Central memory CD8-positive, alpha-beta T cell (primary cell): ENCODE measurements at places on chromosomes 4 and X.

- no peak for DNase-seq
Observed at GRCh38 chr4:125704726-125705125, 390.0 kb downstream of the FAT4 start.

DNA sequence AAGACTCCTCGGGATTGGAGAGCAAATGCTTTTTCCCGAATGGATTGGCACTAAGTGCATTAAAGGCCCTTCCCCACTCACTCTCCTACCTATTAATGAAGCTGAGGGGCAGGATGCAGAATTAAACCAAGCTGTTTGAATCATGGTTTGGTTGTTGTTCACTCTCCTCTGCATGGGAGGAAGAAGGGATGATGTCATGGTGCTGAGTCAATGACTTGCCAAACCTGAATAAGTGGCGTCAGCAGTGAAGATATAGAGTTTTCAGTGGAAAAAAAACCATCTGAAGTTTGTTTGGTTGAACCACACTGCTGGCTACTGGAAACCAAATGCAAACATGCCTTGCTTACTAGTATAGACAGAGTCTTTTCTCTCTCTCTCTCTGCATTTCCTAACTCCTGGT lies 19.8 kb upstream of the ZXDA start:
- no peak for DNase-seq

DNA sequence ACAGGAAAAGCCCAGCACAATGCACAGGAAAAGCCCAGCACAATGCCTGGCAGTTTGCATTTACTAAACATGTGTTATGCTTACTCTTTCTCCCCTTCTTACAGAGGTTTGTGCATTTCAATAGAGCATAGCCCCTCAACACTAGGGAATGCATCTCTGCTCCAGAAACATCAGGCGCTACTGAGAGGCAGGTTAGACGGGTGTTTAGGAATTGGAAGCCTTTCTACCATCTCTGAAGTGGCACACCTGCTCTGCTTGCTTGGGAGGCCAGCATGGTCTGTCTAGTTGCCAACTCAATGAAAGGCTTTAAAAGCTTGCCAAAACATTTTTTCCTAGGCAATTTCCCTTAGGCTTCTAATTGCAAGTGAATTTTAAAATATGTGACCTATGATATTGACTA lies 55.7 kb downstream of the GRID2 start:
- DNase-seq, result no peak

DNA sequence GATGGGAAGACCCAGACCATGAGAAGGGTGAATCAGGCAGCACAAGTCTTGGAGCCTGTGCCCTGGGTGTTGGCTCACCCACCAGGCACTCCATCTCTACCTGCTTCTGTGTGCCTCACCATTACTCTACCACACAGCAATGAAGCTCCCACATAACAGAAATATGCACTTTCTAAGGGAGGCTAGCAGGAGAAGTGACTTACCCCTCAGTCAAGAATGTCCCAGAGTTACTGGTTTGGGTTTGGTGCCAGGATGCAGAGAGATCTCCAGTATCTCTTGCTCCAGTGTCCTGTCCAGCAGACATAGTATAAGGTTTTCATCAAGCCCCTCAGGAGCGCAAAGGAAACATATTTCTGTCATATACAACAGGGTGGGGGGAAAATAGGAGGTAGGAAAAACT lies 11.3 kb upstream of the RAB40A start:
- no peak for DNase-seq

DNA sequence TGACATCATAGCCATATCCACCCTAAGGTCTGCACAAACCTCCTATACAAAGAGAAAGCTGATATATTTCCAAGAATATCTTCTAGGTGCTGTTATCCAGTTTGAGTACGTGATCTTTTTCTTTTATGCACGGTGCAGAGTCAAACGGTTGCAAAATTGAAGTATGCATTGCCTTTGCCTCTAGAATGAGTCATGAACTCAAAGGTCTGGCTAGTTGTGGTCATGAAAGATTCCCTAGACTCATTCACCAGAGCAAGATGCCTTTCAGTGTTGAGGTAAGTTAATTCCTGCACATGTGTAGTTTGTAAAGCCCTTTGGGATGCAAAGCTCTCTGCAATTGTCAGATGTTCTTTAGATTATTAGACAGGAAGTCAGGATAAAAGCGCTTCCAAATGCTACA lies 704.4 kb downstream of the PCDH19 start:
- DNase-seq, result no peak

DNA sequence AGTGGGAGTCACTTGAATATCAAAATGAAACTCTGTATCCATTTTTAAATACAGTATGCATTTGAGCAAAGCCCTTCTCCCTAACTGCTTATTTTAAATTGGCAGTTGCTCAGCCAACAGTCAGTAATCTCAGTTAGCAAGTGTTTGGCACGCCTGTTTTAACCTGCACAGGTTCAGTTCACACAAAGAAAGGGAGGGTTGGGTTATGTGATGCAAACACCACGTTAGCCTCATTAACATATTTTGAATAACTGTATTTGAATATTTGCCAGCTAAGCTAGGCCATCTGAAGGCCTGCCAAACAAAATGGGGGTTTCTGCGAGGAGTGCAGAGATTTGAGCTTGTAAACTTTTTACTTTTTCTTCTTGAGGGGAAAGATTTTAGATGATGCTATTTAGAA lies 19.8 kb downstream of the GAB1 start:
- DNase-seq, result no peak

- no peak for DNase-seq
Observed at GRCh38 chr4:176838601-176839433, 46.1 kb upstream of the VEGFC start.

DNA sequence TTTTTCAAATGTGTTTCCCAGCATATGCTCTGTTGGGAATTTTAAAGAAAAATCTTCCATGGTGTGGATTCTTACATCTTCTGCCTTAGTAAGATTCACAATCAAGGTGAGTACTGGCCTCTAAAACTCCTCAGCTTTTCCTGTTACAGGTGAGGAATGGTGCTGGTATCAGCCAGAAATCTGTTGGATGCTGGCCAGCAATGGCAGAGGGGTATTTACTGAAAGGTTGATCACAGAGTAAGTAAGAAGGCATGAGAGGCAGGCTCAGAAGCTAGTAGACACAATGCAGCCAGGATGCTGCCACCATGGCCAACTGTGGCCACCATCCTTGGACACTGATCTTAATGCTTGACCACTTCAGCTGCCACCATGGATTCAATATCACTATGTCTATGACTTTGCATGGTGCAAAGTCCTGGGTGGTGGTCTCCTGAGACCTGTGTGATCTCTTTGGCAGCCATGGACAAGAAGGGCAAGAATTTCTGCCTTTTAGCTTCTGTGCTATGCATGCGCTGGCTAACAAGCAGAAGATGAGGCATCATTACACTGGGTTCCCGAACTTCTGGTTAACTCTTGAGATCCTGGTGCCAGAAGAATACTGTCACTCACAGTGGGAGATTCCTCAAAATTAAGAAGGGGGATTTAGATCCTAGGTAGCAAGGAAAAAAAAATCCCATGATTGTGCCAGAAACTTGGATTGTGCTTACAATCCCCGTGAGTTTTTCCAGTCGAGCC lies 60.2 kb downstream of the CHRNA9 start:
- DNase-seq, result no peak

- no peak for DNase-seq
Observed at GRCh38 chr4:8741513-8742226, 130.0 kb downstream of the HMX1 start.

GRCh38 chrX:7254144-7254543 lies 106.2 kb upstream of the PUDP start:
- DNase-seq, result no peak

DNA sequence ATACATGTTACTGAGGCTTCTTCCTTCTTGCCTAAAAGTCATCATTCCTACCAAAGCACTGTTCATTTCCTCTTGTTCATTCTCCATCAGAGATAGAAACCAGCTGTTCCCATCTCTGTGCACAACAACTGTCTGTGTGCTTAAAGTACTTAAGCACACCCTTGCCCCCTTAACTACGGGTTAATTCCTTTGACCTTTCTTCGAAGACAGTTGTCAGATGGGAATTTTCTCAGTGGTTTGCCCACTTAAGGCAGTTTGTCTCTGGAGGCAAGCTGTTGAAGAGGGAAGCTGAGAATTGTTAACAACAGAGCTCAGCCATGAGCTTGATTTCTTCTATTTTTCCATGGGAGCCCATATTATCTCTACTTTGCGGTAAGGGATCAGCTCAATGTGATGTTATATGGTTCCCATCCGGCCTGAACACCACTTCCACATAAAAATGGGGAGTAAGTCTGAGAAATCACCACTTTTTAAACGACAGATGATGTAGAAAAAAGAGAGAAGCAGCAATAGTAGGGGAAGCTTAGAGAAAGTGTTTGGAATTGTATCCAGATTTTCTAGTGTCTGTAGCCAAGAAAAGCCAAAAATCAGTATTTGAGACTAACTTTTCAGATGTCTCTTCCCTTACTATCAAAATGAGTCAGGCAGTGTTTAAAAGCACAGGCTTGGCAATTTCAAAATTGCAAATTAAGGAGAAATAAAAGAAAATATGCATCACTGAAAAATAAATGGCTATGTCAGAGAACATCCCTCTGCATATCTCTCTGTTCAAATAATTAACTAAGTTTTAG lies 194.4 kb downstream of the SLIT2 start:
- no peak for DNase-seq

GRCh38 chr4:151599863-151600262 lies 160.9 kb downstream of the GATB start:
- no peak for DNase-seq

DNA sequence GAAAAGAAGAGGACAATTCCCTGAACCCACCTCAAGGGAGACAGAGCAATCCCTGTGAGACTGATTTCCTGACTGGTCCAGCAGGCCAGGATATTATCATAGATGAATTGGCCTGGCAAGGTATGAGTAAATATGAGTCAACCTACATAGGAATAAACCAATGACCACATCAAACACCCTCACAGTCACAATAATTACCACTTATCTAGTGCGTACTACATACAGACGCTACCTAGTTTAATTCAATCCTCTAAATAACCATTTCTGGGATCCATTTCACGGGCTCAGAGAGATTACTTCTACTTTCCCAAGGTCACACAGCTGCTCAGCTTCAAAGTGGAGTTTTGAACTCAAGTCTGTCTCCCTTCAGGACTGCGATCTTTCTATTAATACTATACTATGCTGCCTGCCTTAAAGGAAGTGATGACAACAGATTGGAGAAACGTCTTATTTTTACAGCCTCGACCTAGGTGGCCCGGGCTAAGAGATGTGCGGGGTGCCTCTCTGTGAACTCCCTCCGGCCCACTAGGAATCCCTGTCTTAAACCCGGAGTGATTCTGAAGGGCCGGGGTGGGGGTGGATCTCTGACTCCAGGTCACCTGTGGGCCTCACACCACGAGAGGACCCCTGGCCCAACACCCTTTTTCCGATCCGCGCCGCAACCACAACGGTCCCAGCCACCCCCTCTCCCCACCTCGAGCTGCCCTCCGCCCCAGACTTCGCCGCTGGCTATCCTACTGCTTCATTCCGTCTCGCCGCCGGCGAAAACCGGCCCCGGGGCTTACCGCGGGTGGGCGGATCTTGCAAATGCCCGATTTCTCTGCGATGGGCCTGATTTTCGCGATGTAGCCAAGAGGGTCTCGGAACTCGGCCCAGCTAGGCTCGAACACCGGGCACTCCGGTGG lies 800 bp downstream of the KDM5C start:
- no peak for DNase-seq

DNA sequence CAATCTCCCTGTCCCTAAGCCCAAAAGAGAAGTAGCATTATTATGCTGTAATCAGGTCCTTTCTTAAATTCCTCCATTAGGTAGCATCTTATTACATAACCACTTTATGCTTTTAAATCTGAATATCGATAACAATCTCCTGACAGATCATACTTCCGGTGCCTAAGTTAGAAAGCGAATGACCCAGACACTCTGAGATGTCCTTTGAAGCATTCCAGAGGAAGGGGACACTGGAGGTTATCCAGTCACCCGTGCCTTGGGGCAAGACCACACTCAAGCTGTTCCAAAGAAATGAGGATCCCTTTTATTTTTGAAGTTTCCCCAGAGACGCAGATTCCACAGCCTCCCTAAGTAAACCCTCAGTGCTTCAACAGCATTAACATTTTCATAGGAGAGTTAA lies 125.7 kb downstream of the PALLD start:
- no peak for DNase-seq
